Effector CD4-positive, alpha-beta T cell (primary cell): ENCODE measurements at places on chromosomes 13 and 19.

- no peak for DNase-seq
Observed at GRCh38 chr19:1601613-1602064, 3.6 kb downstream of the UQCR11 start.

DNA sequence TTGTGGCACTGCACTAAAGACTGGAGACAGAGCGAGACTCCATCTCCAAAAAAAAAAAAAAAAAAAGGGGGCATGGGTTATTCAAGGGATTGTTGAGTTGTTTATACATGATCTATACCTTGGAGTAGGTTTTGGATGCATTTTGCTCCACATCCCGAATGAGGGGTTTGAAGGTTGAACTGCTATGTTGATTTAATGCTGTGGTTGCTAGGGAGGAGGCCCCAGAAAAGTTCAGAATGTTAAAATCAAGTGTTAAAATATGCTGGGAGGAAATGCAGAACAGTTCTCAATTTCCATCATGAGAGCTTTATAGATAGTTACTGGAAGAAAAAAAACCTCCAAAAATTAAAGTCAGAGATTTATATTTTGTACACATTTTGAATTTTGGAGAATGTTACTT is 116.5 kb downstream of the DNAJC15 start:
- DNase-seq: no peak

DNA sequence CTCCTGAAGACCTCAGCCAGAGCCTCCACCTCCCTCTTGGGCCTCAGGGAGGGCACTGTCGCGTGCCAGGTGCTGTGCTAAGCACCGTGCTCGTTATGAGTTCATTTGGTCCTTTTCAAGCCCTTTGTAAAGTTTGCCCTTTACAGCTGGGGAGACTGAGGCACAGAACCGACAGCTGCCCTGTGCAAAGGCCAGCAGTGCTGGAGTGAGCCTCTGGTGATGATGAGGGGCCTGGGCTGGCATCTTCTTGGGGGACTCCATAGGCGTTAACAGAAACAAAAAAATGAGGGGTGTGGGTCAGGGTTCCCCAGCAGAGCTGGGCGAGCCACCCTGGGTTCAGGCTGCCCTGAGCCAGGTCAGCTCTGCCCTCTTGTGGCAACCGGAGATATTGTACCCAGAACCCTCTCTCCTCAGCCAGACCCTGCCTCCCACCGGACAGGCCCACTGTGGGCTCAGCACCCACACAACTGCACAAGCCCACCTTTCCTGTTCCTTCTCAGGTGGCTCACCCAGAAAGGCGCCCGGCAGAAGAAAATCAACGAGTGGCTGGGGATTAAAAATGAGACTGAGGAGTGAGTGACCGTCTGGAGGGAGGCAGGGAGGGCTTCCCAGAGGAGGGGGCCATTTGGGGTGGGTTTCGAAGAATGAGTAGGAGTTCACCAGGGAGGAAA is 5.5 kb upstream of the IFI30 start:
- DNase-seq: peak; percentile 47

GRCh38 chr13:49218493-49219051 is 1.6 kb upstream of the MLNR start:
- no peak for DNase-seq

DNA sequence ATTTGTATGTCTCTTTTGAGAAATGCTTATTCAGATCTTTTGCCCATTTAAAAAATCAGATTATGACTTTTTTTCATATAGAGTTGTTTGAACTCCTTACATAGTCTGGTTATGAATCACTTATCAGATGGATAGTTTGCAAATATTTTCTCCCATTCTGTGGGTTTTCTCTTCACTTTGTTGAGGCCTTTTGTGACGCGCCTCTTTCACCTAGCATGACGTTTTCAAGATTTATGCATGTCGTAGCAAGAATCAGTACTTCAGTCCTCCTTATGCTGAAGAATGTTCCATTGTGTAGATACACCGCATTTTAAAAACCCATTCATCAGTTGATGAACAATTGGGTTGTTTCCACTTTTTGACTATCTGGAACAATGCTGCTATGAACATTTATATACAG is 13.4 kb downstream of the PABPC3 start:
- no peak for DNase-seq
